ENCODE measurements at places on chromosomes 1 and 21.

- no peak for DNase-seq
These were observed 26.9 kb upstream of the LBR start for GRCh38 chr1:225454733-225455132.

GRCh38 chr1:23369335-23370013 is at the start of gene ZNF436:
TSS of gene ZNF436 (minus strand) at chr1:23369836. CDS start at chr1:23368005, 1,831 bp downstream.
- peak; percentile 41 for DNase-seq

DNA sequence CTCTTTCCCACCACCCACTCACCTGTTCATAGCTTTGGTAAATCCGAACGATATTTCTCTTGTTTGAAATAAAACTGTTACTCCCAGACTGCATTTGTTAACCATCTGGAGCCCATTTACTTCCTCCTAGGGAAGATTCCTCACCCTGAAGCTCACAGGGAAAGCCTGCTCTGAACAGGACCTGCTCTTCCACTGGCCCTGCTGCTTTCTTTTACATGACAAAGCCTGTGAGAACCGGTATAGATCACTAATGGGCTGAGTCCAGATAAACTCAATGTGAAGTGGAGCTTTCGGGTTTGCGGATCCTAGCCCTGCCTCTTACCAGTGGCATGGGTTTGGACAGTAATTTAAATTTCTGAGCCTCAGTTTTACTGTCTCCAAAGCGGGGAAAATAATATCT is 45.2 kb downstream of the FAM163A start:
- no peak for DNase-seq

DNA sequence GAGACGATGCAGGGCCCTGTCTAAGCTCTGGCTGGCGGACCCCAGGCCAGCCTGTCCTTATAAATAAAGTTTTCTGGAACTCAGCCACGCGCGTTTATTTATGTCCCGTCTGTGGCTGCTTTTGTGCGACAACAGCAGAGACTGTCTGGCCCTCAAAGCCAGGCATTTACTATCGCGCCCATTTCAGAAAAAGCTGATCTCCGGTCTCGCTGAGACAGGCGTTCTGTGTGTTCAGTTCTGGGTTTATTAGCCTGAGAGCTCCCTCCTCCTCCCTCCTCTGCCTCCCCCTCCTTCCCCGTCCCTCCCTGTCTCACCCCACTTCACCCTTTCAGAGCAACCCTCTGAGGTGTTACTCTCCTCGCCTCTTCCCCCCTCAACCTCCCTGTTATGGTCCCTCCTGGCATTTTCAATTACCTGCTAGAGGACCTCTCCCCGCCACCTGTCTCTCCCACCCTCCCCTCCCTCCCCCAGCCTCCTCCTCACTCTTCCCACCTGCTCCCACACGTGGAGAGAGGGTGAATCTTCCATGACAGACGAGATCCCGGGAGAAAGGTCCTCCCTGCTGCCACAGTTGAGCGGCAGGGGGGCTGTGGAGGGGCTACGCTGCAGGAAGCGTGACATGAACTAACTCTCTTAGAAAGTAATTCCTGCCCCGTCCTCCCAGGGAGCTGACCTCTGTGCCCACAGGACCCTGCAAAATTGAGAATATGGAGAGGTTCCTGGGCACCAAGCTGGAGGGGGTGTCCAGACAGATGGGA is 59.9 kb downstream of the SPSB1 start:
- DNase-seq = no peak

DNA sequence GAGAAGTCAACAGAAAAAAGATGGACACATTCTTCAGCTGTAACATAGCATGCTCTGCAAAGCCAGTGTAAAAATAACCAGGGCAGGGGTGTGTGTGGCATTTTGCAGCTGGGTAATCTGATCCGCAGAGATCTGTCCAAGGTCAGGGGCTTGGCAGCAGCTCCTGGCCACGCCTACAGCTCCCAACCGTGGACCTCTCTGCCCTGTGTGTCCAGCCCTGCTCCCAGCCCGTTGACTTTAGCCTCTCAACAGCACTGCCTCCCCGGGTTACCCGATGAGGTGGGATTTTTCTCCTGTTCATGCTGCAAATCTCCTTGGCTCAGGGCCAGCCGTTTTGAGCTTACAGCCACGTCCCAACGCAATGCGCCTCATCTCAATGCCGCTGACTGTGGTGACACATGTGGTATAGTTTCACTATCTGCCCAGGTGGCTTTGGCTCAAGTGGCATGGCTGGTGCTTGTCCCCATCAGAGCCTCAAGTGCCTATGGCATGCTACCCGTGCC is 68.1 kb downstream of the VWA5B1 start:
- peak; percentile 67 for DNase-seq

- no peak for DNase-seq
These were observed 6.9 kb downstream of the TRABD2B start for GRCh38 chr1:47990286-47990685.

DNA sequence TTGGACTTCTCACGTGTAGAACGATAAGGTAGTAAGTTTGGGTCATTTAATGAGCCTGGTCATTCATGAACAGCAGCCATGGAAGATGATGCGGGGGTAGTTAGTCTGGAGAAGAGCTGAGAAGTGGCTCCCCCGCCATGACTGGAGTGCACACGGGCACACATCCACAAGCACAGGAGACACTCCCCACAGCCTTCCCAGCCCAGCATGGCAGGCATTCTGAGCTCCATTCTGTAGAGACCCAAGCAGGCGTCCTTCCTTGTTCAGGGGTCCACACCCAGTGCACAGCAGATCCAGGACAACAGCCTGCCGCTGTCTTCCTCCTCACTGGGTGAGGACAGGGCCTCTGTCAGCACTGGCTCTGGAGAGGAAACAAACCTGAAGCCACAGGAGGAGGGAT is 57.0 kb downstream of the SCCPDH start:
- no peak for DNase-seq

DNA sequence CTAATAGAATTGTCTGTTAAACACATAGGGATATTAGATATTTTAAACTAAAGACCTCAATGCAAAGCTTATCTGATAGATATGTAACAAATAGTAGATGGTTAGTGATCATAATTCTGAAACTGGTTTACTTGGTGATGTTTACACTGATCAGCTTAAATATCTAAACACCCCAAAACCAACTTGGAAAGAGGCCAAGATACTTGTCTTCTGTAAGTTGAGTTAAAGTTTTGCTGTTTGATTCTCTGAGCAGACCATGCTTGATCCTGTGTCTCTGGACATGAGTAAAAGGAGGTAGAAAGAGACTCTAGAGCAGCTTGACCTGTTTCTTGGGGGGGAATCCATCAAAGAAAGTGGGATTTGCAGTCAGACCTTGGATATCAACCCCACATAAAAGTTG is 107.5 kb downstream of the NEK7 start:
- no peak for DNase-seq

Data from HepG2 (cell line).